ENCODE measurements at places on chromosomes 6 and 20.

DNA sequence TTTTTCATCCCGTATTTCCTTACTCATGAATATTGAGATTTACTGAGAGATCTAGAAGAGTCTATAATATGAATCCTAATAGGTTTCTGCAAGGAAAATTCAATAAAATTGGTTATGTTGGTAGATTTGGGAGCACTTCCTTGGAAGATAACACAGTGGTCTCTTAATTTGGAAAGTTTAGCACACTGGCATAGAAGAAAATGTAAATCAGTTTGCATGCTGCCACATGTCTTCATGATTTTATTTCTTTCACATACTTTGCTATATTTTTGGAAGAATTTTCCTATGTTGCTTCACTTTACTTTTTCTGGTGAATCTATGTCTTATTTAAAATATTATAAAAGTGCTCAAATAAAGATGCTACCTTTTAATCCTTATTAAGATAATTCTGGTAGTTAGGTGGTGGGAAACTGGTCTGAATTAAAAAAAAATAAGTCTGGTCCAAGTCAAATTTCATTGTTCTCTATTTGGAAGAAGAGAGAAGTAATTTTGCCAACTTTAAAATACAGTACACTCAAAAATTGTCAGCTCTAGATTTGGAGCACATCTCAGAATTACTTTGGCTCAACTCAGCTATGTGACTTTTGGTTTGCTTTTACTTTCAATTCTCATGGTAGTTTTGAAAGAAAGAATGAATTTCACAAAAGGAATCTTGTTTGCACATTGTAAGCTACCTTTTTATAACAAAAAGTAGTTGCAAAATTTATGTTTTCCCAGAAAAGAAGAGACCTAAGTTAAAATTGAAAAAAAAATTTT, 197.3 kb downstream of the CENPW start:
- DNase-seq = no peak

DNA sequence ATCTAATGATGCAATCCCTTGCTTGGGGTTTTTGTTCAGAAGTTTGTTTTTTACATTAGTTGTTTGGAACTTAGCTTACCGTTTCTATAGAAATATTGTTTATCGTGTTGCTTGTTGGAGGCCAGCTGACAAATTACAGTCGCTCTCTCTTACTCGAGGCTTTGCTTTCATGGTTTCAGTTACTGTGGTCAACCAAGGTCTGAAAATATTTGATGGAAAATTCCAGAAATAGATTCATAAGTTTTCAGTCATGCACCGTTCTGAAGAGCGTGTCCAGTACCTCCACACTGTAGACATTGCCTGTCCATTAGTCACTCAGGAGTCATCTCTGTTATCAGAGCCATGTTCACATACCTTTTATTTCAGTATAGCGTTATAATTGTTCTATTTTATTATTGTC, 47.9 kb downstream of the DEK start:
- DNase-seq = peak; percentile 59

GRCh38 chr20:48302844-48303542, 517.7 kb upstream of the SULF2 start:
- no peak for DNase-seq

DNA sequence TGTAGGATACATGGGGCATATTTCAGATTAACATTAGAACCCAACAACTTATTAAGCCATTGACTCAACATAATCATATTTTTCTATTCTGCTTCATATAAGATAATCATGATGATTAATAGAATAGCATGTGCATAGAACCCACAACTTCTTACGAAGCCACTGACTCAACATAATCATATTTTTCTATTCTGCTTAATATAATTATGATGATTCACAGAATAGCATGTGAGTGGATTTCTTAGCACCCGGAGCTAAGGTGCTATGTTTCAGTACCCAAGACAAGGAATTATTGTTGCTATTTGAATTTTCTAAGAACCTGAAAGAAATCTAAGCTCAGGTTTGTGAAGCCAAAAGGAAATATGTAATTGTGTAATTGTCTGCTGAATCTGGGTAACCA, 96.8 kb downstream of the TENT5A start:
- no peak for DNase-seq

- DNase-seq = no peak
These were observed 23.5 kb upstream of the NPBWR2 start for GRCh38 chr20:64130876-64131275.

DNA sequence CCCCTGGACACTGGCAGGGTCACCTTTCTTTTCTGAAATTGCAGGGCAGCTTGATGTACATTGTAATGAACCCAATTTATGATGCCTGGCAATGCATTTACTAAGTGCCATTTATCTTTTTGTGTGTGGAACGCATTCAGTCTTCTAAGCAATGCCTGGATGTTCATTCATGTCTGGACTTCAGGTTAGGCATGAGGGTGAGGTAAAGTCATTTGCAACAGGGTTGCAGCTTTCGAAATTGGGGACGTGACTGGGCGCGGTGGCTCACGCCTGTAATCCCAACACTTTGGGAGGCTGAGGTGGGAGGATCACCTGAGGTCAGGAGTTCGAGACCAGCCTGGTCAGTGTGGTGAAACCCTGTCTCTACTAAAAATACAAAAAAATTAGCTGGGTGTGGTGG, 134.6 kb downstream of the SOX4 start:
- no peak for DNase-seq

GRCh38 chr6:151610326-151610725, 116.5 kb downstream of the CCDC170 start:
- no peak for DNase-seq

DNA sequence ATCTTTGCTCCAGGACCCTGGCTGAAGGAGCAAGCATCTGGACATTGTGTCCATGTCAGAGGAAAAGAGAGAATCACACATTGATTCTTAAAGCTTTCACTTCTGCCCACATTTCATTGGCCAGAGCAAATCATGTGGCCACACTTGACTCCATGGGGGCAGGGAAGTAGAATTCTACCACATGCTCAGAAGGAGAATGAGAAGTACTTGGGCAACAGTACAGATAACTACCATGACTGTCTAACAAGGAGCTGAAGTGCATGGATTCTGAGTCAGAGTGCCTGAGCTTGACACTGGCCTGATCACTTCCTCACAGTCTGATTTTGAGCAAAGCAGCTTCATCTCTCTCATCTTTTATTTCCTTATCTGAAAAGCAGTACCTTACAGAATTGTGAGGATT, 38.6 kb downstream of the GHRH start:
- peak; percentile 82 for DNase-seq

Data from fibroblast of gingiva (primary cell).